Fibroblast of skin of scalp (primary cell): ENCODE measurements at places on chromosomes 12 and 14.

- peak; percentile 84 for DNase-seq
These were observed 9.0 kb downstream of the RHOF start for GRCh38 chr12:121784460-121784859.

DNA sequence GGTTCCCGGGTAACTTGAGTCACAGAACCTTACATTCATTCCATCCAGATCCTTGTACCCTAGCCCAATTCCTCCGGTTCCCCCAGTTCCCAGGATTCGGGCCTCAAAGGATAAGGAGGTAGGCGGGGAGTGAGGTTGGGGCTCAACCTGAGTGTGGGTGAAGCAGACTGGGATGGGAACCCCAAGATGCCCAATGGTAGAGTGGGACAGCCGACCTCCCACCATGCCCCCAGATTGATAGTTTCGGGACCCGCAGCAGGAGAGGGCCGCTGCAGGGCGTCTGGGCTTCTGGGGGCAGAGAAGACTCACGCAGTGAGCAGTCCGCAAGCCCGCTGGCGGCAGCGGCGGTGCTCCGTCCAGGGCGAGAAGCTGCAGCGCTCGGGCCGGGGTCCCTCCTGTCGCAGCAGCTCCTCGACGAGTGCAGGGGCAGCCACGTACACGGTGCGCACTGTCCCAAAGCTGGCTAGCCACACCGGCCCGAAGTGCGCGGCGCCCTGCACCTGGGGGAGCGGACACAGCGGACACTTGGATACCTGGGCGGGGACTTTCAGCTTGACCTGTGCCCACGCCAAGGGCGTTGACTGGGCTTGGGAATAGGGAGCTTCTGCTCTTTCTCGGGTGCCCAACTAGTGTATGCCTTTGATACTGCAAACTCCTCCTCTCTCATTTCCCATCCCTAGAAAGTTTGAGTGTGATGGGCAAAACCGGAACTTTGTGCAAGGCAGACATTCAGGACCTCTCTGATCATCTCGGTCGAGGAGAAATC is 997 bp downstream of the CYP27B1 start:
- DNase-seq: no peak

- DNase-seq: peak; percentile 11
These were observed 337.4 kb upstream of the RGS6 start for GRCh38 chr14:71594821-71595220.

DNA sequence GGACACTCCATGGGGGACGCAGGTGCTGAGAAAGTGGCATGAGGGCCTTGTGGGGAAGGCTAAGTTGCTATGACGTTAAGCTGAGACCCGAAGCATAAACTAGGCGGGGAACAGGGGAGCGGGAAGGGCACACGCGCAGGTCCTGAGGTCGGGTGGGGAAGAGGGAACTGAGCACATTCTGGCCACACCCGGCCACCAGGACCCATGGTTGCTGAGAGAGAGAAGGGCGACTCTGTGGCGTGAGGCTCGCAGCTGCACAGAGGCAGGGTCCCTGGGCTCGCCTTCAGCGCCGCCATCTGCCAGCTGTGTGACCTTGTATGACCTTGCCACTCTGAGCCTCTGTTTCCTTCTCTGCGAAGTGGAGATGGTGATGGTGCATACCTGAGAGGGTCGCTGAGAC is 182.5 kb downstream of the PHETA1 start:
- no peak for DNase-seq

- DNase-seq: no peak
These were observed 117.7 kb downstream of the SOX5 start for GRCh38 chr12:23831739-23832138.

DNA sequence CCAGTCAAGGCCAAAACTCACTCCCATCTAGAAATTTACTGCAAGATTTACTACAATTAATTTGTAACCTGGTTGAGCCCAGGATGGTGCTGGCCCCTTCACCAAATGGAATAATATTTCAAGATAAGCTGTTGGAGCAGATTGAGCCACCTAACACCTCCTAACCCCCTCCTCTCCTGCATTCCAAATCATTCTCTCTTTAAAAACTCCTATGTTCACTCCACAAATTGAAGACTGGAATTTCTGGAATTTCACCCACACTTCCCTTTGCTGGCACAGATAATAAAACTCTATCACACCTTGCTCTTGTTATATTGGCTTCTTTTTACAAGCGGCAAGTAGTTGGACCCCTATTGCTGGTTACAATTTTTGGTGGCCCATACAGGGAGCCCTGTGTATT is 41.7 kb downstream of the MIS18BP1 start:
- no peak for DNase-seq

GRCh38 chr14:102315121-102315520 is 4.4 kb upstream of the ZNF839 start:
- DNase-seq: no peak

DNA sequence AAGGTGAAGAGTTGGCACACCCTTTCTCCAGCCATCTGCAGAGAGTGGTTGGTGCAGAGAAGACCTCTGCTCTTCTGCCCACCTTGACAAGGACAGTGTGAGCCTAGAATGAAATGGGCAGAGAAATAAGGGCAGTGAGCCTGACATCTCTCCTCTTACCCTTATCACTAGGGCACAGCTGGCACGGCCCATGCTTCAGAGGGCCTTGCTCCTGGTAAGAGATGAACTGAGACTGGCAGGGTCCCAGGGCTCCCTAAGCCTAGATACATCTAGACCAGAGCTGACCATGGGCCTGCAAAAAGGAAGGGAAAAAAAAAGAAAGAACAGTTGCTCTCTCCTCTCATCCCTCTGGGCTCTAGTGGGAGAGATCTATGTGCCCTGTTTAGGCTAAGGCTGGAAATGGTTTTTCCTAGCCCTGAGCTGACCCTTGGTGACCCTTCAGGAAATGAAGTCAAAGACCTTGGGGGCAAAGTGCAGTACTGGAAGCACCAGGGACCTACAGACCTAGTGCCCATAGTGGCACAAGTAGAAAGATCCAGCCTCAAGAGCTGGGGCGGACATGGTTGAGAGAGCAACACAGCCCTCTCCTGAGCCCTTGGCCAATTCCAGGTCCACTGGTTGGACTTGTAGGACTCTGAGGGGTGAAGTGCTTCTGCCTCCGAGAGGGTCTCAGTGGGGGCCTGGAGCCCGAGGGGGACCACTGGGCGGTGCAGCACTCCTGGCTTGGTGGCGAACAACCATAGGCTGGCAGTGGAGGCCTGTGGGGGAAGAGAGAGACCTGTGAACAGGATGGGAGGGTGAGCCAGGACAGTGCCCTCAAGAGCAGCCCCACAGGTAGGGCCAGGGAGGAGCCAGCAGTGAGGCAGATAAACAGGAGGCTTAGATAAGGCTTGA is 22.0 kb downstream of the PRPF40B start:
- DNase-seq: no peak

DNA sequence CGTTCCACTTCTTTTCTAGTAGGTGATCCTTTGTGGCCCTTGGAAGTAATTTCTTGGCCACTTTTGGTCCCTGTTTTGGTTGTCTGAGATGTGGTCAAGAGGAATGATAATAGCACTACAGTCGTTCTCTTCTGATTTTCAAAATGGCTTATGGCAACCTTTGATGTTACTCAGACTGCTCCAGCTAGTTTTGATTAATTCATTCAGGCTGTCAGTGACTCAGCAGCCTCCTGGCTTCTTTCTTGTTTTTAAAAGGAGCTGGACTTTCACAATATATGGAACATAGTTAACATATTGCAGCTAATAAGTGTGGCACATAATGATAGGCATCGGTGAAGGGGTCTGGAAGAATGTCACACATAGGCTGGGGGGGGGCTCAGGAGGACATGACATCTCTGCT is 47.3 kb downstream of the WDR20 start:
- peak; percentile 85 for DNase-seq

DNA sequence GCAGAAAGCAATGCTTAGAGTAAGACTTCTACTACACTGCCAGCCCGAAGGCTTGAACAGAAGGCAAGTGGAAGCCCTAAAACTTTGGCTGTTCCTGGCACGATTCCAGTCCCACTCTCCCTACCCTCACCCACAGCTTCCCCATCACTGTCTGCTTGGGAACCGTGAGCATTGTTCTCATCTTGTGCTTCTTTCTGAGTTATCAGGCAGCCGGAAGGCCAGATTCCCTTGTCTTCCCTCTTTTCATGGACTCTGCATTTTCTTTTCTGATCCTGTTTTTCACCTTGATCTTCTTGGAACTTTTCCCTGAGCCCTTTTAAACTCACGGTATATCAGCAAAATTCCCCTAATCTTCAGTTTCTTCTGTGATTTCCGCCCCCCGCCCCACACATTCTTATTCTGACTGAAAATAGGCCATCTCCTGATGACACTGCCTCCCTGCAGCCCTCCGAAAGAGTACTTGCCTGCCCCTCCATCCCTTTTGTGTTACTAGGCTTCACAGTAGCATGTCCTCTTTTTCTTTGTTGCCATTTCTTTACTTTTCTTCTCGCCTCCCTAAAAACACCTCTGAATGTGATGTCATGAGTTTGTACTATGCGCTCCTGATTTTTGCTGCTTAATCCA is 29.9 kb downstream of the RCOR1 start:
- no peak for DNase-seq

- DNase-seq: peak; percentile 96
These were observed 258.4 kb downstream of the CACNA1C start for GRCh38 chr12:2311020-2311778.
